ENCODE measurements at places on chromosomes 6 and 20.

DNA sequence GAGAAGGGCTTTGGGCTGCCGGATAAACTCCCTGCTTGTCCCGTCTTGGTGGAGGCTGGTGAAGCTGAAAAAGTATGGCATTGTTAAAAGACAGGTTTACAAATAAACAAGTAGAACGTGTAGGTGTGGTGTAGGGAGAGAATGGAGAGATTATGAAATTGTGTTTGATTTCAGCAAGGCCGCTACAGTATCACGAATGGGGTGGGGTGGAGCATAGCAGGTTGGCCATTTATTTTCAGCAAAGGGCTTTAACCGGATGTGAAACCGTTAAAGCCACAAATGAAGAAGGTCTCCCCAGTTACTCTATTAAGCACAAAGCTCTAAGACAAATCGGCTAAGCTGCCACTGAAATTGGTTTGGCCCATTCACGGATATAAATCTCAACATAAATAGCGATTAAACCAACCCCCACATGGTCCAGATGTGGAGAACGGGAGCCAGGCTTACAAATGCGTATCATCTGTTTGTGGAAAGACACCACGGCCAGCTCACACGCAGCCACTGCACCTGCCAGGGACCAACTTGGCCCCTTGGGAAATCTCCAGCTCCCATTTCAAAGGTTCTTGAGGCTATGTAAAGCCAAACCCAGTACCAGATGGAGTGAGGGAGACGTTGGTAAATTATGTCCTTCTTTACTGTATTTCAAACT, 94.0 kb downstream of the ZMYND8 start:
- DNase-seq, result no peak

- DNase-seq, result no peak
Measured at GRCh38 chr6:10310826-10311225, 104.0 kb downstream of the TFAP2A start.

DNA sequence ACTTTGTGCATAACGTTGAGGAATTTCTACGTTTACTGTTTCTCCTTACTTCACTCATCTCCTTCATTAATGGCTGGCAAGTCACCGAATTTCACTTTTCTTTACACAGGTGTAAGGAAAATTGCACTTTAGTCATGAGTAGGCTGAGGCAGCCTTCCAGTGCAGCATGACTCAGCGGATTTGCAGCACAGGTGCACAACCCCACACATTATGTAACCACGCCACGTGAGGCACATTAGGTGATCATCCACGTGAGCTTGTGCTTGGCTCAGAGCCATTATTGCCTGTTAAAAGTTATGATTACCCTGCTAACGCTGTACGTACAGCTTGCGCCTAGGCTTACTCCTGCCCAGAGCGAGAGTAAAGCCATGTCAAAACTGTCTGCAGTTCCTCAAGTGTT, 158.8 kb downstream of the NKAIN2 start:
- no peak for DNase-seq

DNA sequence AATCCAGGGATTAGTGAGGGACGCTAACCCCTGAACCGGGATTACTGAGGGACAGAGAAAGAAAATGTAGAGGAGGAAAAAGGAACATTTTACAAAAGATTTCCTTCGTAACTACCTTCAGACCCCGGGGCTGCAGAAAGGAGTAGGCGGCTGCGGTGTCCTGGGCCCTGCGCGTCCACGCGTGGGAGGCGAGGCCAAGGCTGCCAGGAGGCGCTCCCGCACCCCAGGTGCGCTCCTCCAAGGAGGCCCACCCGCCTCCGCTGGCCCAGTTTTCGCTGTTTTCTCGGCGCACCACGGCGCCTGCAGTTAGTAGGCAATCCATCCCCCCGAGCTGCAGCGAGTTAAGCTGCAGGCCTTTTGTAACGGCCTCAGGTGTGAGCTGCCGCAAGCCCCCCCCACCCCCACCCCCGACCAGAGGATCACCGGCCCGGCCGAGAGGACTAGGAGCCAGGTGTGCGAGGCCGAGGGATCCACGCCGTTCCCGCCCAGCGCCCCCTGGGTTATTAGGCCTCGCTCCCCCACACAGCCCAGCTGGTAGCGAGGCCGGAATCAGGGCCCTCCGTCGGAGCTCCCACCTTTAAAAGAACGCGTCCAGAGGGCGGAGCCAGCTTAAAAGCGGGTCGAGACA, 380.3 kb upstream of the ARID1B start:
- peak; percentile 28 for DNase-seq

- no peak for DNase-seq
Measured at GRCh38 chr20:48708630-48709029, 119.2 kb downstream of the PREX1 start.

GRCh38 chr6:168765752-168766151, 324.8 kb downstream of the SMOC2 start:
- DNase-seq, result no peak

DNA sequence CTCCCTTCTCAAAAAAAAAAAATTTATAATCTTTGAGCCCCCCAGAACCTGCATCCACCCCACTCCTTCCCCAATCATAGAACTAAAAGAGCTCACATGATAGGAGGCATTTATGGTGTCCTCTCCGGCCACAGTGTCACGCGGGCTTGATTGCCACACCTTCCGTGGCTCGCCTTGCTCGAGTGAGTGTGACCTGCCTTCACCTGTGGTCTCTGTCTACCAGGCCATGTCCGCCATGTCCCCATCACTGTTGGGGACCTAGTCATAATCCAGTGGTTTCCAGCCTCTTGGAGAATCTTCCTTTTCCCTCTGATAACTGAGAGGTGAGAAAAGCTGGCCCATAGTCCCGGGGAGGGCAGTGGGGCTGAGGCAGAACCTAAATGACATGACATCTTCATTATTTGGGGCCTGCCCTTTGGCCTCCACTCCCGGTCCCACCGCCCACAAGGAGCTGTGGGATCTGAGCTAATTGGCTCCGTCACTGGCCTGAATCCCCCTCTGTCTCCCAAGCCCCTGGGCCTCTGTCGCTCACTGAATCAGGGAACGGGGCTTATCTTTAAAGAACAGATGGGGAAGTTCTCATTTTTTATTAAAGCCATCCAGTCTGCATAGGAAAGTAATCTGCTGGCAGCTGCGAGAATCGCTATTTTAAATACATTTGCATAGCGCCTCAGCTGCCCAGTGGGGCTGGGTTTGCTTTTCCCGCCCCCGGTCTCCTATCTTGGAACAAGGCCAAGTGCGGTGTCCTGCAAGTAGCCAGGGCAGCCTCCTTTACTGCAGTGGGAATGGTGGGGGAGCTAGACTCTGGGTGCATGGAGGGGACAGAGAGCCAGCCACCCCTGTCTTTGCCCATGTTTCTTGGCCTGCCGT, 197.6 kb upstream of the PMEPA1 start:
- DNase-seq, result no peak
